Stimulated activated CD4-positive, alpha-beta T cell treated with anti-CD3 and anti-CD28 coated beads, TNF-alpha, amount 100 ng/mL, for 4 hours (primary cell): ENCODE measurements at places on chromosomes 6 and 20.
A peak's percentile ranks its signal among the peaks of the same experiment; 100 is the strongest.

DNA sequence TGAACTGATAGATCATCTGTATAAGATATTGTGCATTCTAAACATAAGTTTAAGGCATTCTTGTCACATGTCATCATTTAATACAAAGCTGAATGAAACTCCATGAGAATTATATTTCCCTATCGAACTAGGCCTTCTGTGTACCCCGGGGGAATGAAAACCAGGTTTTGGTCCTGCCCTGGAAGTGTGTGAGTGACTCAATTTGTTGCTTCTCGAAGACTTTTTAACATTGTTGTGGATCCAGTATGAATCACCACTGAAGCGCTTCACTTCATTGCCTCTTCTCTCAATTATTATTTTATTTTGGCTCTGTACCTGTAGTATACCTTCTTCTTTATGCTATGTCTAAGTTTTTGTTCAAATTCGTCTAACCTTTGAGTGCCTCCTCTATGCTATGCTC, 150.8 kb downstream of the GRIK2 start:
- no peak for DNase-seq

GRCh38 chr20:24034820-24035219, 46.2 kb upstream of the GGTLC1 start:
- DNase-seq, result no peak

- no peak for DNase-seq
Observed at GRCh38 chr6:49423817-49424216, 39.2 kb downstream of the MMUT start.

- DNase-seq, result no peak
Observed at GRCh38 chr6:43797919-43798318, 27.9 kb downstream of the VEGFA start.

DNA sequence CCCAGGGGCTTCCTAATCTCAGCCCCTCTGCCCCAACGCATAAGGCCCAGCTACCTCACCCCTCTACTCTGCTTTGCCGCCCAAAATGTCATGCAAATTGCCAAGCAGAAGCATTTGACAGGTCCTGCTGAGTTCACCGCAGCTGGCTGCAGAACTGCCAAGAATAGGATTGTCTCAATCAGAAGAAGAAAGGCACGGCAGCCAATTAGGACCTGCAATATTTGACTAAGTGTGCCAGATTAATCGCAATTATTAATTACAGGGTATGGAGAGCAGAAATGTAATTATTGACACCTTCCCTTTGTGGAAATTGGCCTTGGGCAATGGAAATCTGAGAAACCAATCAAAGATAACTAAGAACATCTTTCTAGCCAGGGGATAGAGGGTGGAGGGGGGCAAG, 318.6 kb downstream of the LRFN2 start:
- no peak for DNase-seq

DNA sequence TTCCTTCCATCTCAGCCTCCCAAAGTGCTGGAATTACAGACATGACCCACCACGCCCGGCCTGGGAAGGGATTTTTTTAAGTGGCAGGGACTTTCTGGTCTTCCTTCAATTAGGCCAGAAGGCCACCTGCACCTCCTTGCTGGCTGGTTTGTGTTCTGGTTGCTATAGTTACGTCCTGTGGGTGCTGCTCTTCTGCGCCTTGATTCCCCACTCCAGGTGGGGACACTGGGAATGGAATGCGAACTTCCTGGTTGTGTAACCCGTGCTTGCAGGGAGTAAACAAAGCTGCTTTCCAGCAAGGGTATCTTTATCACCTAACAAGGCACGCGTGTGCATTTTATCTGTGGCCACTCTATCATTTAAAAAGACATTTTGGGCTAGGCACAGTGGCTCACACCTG, 117.7 kb downstream of the PLEKHG1 start:
- DNase-seq, result no peak

- DNase-seq, result peak; percentile 4
Observed at GRCh38 chr20:5557123-5557522, 193.1 kb upstream of the SHLD1 start.

DNA sequence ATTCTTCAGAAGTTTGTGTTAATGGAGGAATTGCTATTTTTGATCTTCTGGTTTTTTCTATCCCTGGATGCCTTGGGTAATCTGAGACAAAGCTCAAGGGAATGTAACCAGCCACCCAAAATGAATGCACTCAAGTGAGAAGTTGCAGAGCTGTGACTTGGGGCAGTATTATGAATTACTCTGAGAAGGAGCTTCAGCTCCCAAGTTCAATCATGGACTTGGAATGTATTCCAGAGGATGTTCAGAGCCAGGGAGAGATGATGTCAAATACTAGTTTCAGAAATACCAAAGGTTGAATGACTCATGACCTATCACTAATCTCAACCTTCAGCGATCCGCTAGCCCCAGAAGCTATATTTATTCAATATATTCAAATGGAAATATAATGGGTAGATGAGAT, 375.2 kb upstream of the PLCB4 start:
- no peak for DNase-seq

DNA sequence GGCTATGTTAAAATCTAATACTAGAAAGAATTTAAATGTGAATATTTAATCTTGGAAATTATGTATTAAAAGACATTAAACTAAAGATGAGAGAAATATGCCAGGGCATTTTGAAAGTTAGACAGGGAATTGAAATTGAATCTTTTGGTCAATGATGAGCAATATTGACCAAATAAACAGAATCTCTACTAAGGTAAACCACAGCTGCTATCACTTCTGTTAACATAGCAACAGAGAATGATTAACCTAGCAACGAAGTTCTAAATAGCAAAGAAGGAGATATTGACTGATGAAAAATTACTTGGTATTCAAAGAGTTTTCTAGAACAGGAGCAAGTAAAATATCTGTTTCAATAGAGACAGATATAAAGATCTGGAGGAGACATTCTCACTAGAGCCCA, 45.2 kb upstream of the RSPO3 start:
- no peak for DNase-seq

DNA sequence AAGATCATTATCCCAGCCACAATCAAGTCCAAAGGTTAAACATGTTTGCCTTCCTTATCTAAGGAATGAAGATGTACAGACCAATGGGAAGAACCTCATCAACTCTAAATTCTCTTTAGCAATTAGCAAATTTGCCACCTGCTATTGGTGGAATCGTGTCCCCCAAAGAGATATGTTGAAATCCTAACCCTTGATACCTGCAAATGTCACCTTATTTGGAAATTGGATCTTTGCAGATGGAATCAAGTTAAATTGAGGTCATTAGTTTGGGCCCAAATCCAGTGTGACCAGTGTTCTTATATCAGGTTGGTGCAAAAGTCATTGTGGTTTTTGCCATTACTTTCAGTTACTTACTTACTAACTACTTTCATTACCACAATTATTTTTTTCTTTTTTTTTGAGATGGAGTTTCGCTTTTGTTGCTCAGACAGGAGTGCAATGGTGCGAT, 31.3 kb downstream of the KLHL31 start:
- DNase-seq, result no peak

DNA sequence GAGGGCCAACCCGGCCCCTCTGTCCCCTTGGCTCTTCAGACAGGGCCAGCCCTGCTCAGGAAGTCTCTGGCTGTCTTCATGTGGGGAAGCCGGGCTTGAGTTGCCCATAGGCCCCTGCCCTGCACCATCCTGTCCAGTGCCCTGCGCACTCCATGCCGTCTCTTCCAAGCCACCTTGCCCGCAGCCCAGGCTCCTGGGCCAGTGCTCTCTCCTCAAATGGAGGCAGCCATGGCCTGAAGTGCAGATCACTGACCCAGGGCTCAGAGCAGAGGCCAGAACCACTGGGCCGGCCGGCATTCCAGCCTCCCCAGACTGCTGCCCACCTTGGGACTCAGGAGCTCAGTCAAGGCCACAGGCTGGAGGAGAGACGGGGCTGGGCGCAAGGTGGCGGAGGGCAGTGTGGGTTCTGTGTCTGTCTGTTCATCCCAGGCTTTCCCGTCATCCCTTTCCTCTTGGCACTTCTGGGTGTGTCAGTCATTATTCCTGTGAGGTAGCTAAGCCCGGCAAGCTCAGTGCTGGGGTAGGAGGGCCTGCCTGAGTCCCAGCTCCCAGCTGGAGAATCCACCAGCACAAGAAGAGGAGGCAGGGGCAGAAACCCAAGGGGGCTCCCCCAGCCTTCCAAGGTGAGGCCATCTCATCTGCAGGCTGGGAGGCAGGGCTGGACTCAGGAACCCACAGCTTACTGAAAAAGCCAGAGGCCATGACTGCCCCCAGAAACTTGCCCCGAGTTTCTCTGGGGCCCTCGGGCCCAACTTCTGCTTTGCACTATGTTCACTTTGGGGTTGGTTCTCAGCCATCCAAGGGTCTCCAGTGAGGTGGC, 22.4 kb downstream of the SDCBP2 start:
- DNase-seq, result no peak

DNA sequence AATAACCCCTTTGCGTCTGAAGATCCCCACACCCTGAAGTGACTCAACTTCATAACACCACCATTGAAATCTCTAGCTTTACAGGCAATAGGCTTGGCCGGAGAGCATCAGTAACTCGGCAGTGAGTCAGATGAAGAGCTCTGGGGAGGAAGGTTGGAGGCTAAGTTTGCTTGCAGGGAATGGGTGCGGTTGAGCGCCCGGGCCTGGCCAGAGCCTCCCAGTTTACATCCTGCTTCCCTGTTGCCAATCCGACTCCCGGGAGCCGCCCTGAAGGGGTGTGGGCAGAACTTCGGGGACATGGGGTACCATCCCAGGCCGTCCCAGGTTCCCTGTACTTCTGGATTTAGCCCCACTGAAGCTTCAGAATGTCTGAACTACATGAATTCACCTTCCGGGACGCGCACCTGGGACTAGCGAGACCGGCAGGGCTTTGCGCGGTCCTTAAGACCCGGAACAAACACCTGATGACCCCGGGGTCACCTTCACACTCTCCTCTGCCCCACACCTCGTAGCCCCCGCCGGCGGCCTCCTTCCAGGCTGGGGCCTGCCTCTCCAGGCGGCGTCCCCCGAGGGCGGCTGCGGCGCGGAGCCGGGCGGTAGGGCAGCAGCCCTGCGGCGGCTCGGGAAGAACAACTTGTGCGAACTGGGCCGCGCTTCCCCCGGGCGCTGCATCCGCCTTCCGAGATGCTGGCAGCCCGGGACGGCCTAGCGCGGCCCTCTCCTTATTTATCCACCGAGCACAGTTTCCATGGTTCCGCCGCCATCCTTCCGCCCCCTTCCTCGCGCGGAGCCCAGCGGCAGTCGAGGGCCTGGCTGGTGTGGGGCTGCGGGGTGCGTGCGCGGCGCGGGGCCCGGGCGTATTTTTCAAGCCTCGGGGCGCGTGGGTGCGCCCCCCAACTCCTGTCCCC, 56.6 kb upstream of the RREB1 start:
- no peak for DNase-seq

DNA sequence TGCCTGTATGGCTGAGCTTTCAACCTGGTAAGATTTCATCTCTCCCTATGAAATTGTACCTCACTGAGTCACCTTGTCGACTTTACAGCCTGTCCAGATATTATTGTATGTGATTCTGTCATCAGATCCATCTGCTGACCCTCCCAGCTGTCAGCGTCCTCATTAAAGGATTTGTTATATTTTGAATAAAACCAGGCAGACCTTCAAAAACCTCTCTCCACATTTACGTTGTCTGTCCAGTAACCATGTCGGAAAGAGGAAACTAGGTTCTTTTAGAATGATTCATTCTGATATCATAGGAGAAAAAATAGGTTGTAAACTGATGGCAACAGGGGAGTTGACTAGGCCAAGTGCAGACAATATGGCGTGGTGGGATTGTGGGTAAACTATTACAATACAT, 38.5 kb downstream of the TSPYL4 start:
- no peak for DNase-seq

GRCh38 chr6:14888575-14889000, 357.3 kb upstream of the JARID2 start:
- DNase-seq, result no peak

GRCh38 chr20:35091816-35092523, 637 bp downstream of the TRPC4AP start:
- no peak for DNase-seq

GRCh38 chr20:58174708-58175280, 53.7 kb downstream of the ANKRD60 start:
- no peak for DNase-seq

GRCh38 chr6:104411302-104411701, 448.4 kb downstream of the HACE1 start:
- DNase-seq, result no peak

GRCh38 chr20:51337126-51337805, 205.3 kb downstream of the NFATC2 start:
- no peak for DNase-seq

- DNase-seq, result no peak
Observed at GRCh38 chr20:4076671-4077070, 61.3 kb upstream of the RNF24 start.

- DNase-seq, result no peak
Observed at GRCh38 chr20:4406627-4407026, 315.1 kb upstream of the PRND start.

DNA sequence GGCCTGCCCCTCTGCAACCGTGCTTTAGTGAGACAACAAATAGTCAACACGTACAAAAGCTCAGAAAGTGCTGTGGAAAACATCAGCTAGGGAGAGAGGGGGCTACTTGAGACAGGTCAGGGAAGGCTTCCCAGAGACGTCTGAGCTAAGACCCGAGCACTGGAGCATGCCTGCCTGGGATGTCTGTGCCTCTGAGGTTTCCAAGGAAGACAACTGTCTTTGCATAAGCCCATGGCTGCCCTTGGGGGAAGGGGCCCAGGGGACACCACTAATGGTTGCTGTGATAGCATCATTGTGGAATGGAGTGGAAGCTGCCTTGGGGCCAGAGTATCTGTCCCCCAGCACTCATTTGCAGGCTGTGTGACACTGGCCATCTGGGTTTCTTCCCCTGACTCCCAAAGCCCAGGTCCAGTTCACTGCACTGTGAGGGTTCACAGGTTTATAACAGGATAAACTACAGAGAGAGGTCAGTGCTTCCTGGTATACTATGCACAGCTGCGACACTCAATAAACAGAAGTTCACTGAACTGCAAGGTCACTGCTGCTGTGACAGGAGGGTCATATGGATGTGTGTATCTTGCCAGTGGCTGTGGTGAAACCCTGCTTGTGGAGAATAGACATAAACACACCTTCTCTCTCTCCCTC, 1.5 kb upstream of the ARFGEF2 start:
- DNase-seq, result no peak

GRCh38 chr6:164640956-164641355, 668.4 kb downstream of the C6orf118 start:
- DNase-seq, result no peak

- DNase-seq, result no peak
Observed at GRCh38 chr6:15299430-15300131, 53.7 kb downstream of the JARID2 start.

DNA sequence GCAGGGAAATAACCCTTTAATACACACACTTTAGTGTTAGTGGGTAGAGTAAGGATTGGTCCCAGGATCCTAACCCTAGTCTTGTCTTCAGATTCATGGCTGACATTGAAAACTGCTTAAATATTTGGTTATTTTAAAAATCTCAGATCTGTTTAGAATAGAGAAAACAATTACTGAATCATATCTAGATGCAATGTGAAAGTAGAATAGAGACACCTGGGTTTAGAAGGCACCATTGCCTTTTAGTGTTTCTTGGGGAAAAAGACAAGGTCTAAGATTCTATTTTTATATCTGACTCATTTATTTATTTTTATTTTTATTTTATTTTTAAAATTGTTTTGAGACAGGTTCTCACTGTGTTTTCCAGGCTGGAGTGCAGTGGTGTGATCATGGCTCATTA, 6.0 kb downstream of the DDX43 start:
- no peak for DNase-seq

GRCh38 chr6:44655412-44656342, 268.2 kb downstream of the CDC5L start:
- peak; percentile 65 for DNase-seq

- DNase-seq, result no peak
Observed at GRCh38 chr20:2780948-2781347, 19.5 kb downstream of the CPXM1 start.
